ENCODE measurements at places on chromosomes 5 and 9.

- no peak for DNase-seq
Observed at GRCh38 chr5:92527311-92528078, 1053.5 kb downstream of the NR2F1-AS1 start.

DNA sequence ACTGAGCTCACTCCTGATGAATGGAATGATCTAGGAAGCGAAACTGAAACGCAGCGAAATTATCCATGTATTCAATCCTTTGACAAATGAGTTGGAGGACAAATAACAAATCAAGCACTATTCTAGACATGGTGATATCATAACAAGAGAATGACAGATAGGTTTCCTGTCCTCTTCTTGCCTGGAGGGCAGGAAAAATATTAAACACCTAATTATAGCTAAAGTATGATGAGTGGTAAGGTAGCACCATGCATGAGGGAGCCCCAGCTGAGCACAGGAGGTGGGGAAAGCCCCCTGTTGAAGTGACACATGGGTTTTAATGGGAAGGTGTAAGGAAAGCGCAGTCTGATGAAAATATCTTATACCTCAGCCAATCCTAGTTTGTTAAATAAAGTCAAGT, 225.2 kb downstream of the NPR3 start:
- no peak for DNase-seq

DNA sequence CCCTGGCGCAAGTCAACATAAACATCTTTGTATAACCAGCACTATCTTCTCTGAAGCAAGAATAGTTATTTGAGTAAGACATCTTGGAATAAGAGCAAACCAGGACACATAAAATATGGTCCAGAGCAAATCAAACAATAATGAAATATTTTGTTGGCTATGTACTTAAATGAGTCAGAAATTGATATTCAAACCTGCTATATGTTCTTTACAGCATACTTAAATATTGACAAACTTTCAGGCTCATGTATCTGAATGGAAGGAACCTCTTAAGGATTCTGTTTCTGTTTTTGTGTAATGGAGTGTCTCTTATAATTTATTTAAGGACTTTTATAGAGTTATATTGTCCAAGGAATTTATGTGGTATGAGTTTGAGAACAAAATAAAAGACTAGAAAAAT, 747.3 kb downstream of the EFNA5 start:
- DNase-seq: no peak

DNA sequence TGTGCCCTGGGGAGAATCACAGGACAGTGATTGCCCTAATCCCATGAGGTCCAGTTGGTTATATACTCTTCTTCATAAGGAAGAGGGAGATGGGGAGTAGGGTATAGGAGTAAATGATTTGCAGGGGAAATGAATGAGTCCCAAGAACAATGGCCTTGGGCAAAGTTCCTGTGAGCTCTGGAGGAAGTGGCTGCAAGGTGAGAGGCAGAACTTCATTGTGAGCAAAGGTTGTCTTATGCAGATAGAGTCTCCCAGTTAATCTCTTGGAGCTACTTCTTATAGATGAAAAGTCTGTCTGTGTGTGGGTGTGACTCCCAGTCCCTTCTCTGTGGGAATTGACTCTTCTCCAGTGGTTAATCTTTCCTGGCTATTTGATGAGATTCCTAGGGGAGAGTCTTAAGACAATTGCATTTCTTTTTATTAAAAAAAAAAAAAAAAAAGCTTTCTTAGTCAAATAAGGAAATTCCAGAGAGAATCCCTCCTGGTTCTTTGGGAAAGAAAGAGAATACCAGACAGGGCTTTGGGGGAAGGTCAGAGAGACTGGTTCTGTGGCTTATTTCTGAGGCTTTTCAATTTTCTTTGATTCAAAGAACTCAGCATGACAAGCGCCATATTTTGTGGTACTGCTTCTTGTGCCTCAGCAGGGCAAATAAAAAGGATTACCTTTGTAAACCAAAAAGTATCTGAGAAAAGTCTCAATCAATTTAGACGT, 33.6 kb upstream of the MEGF10 start:
- DNase-seq: no peak

GRCh38 chr9:87786876-87787275, 61.0 kb downstream of the CTSL start:
- DNase-seq: no peak

GRCh38 chr9:106717686-106718085, 145.3 kb upstream of the ZNF462 start:
- no peak for DNase-seq

- no peak for DNase-seq
Observed at GRCh38 chr5:55387865-55388264, 80.1 kb downstream of the MTREX start.

- DNase-seq: no peak
Observed at GRCh38 chr5:115820846-115821245, 4.4 kb upstream of the CDO1 start.

GRCh38 chr5:56306433-56307150, 73.5 kb upstream of the ANKRD55 start:
- DNase-seq: no peak

GRCh38 chr5:65742565-65743231, 20.7 kb downstream of the NLN start:
- peak; percentile 15 for DNase-seq

DNA sequence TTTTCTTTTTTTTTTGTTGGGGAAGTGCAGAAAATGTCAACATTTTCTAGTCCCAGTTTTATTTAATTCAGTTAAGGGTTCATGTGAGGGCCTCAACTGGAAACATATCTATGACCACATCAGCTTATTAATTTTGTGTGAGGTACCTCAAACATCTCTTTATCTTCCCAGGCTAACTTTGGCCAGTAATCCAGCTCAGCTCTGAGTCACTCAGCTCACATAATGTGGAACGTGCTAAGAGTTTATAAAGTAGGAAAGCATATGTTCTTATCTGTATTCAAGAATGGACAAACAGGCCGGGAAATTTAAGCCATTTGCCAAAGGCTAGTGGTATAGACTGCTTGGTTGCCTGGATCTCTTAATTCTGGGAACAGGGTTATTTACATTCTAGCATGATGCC, 118.4 kb downstream of the INSYN2B start:
- no peak for DNase-seq

GRCh38 chr5:150560401-150561191, 52.7 kb downstream of the NDST1 start:
- DNase-seq: peak; percentile 65

DNA sequence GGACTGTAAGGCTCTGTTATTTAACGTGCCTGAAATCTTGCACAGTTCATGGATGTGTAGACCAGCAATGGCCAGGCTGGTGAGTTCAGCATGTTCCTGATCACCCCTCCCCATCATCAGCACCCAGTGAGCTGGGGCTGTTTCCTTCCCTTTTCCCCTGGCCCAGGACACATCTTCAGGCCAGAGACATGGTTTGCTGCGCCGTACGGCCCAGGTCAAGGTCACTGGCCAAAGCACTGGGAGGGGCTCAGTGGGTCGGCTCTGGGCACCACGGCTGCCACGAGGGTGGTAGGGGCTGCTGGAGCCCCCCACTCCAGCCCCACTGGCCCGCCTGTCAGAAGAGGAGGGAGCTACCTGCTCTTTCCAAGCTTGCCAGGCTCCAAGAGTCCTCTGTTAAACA, 55.9 kb downstream of the SEMA4D start:
- DNase-seq: no peak

- no peak for DNase-seq
Observed at GRCh38 chr9:21082671-21083070, 4.9 kb upstream of the IFNB1 start.

GRCh38 chr5:170769246-170769645, 14.3 kb upstream of the GABRP start:
- DNase-seq: no peak

DNA sequence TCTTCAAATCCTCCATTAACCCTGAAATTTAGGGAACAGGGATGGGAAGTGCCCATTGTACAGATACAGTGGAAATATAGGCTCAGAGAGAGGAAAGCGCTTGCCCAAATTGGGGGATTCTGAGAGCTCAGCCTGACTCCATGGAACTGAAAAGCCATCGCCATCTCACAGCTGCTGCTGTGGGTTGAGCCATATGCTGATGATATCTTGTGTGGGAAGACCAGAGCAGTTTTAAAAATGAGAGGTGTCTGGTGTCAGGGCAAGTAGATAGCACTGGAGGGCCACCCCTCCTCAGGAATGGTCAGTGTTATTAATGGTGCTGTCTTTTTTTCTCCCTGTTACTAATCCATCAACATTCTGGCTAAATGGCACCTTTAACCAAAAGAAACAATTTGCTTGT, 50.9 kb upstream of the C5orf58 start:
- DNase-seq: no peak

GRCh38 chr9:106761493-106761892, 101.5 kb upstream of the ZNF462 start:
- DNase-seq: no peak

DNA sequence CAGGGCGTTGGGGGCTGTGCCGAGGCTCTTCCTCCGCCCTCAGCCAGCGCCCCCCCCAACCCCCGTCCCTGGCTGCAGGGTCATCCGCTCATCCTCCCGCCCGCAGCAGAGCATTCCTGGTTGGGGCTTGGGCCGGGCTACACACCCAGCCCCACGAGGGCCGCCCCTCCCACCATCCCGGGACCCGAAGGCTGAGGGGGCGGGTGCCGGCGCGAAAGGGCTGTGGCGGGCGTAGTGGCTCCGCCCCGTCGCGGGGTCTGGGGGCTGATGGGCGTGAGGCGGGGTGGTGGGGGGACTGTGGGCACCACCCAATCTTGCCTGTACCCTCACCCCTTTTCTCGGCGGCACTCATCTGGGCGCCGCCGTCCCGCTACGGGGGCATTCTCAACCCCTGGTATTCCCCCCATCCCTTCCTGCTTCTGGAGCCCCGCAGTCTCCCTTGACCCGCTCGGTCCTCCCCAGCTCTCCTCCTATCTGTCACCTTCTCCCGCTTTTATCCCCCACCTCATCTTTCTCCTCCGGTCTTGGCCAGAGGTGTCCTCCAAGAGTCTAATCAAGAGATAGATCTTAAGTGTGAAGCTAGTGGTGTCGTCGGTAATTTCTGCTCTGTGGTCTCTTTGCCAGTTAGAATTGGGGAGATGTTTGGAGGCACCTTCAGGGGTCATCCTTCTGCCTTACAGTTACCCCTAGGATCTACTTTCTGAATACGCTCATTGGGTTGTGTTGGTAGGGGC, 1.6 kb downstream of the FER start:
- no peak for DNase-seq

GRCh38 chr9:3012842-3013241, 168.9 kb upstream of the PUM3 start:
- DNase-seq: no peak

GRCh38 chr5:38370358-38371100, 112.2 kb downstream of the EGFLAM start:
- DNase-seq: no peak

GRCh38 chr5:35213608-35214007, 16.7 kb downstream of the PRLR start:
- DNase-seq: no peak
